NCI-H748 treated with DMSO at 0.1 percent for 48 hours (cell line): ENCODE measurements at places on chromosomes 2 and 18.

GRCh38 chr2:228103379-228103778 lies 78.1 kb downstream of the SPHKAP start:
- DNase-seq, result no peak

DNA sequence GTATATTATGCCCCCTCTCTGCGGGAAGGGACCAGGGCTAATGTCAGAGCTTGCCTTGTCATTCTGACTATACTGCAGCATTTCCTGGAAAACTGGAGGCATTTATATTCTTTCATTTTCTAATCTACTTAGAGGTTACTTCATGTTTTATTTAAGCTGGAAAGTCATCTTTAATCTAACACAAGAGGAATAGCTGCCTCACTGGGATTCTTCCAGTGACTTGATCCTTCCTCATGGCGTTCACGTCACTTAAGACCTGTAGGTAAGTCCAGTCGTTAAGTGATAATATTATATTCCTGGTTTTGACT lies 727.6 kb upstream of the DDX18 start:
- DNase-seq, result no peak

DNA sequence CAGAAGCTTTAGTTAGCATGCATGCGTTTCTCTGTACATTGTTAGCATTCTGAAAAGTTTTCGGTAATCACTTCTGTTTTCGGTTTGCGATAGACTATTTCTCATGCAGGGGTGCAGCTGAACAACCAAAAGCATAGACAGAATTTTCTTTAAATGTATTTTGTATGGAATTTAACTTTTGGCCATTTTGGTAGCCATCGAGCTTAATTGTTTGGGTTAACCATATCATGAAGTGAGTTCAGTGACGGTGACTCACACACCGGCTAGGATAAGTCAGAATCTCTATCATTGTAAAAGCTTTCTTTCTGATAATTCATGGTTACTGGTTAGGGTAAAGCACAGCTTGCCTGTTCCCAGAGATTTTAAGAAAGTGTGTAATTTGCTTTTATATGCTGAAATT lies 107.2 kb downstream of the CD226 start:
- DNase-seq, result no peak

- DNase-seq, result peak; percentile 7
Observed at GRCh38 chr2:148614014-148614321, 30.6 kb upstream of the EPC2 start.

- no peak for DNase-seq
Observed at GRCh38 chr18:47184419-47185050, 8.4 kb upstream of the IER3IP1 start.

DNA sequence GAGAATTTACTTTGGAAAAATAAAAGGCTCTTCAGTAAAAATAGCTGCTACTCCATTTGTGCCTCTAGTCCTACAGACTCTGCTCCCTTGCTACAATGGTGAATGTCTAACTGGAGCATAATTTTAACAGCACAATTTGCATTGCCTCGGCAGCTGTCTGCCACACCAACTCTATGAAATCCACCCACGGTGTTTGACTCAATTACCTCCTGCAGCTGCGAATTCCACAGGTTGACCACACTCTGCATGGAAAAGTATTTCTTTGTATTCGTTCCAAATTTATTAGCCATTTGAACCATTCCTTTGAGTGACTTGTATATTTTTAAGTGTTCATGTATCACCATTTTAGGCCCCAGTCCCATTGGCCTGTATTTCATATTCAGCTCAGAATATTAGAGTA lies 182.1 kb upstream of the CCDC68 start:
- DNase-seq, result no peak

GRCh38 chr2:128783896-128784295 lies 465.2 kb upstream of the HS6ST1 start:
- no peak for DNase-seq

GRCh38 chr2:144834363-144834762 lies 314.4 kb upstream of the ZEB2 start:
- DNase-seq, result no peak

DNA sequence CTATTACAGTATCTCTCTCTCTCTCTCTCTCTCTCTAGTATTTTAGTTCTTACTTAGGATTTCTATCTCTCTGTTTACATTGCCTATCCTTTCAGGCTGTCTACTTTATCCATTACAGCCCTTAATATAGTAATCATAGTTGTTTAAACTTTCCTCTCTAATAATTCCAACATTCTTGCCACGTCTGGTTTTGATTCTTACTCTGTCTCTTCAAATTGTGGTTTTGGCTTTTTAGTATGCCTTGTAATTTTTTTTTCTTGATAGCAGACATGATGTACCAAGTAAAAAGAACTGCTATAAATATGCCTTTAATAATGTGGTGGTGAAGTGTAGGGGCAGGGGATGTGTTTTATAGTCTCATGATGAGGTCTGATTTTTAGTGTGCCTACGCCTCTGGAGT lies 1809.5 kb upstream of the CELF4 start:
- no peak for DNase-seq

DNA sequence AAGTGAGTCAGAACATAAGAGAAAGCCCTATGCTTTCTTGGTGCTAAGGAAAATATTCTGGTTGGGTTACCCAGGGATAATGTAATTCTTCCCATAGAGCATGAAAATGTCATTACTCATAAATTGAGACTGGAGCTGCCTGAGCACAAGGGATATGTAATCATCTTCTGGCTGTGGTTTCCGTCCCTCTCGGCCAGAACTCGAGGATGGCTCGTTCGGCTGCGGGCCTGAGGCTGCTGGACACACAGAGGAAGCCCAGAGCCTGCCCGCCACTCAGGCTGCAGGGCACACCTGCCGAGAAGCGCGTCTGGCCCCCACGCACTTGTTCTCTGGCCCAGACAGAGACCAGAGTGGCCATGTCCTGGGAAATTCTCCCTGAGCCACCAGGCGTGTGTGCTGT lies 104.9 kb downstream of the ASAP2 start:
- DNase-seq, result no peak

DNA sequence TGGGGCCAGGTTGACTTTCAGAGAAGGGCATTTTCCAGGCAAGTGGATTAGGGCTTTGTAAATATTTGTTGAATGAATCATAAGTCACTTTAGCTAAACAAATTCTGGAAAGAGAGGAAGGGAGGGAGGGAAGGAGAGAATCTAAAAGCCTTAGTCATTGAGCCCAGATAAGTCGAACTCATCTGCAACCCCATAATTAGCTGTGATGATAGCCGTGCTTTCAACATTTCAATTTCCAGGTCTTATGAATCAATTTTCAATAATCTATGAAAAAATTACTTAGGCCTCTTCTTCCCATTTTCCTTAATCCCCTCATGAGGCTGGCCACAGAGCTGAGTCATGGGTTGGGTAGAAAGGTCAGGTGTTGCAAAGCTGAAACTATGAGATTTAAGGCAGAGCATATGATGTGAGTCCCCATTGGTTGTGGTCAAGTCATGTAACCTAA lies 111.9 kb upstream of the MAPRE2 start:
- peak; percentile 55 for DNase-seq

DNA sequence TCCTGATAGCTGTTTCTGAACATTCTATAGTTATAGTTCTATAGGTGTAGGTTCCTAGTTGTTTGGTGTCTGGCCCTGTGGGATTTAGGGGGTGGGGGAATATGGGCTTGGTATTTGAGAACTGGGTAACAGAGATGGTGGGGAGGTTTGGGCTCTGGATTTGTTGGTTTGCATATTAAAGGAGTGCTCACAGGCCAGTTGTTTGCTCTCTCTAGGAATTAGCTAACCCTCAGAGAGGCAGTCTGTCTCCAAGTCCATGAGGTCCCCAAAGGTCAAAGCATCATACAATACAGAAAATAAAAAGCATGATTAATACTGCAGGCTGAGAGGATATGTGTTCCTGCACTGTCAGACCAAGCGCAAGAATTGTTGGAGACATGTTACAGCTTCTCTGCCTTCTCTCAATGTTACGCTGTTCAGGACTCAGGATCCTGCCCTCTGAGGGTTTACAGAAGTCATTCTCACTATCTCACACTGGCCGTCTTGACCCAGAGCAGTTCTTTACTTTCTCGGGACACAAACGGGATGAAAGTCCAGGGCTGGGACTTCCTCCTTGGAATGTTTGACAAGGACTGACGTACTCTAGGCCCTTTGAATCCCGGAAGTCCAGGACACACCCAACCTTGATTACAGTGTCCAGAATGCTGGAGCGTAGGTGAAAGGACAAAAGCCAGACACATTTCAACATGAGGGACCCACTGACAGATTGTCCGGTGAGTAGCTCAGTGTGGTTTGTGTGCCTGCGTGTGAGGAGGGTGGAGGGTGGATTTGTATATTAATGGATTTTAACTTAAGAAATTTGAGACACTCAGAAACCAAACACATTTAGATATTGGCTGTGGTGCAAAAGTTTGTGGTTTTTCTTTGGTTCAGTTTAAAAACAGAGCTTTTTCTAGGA lies at the start of gene NOSTRIN:
Gene NOSTRIN (plus strand): TSS at position 677 of the 898 bp plus-strand sequence. CDS start 10 bp downstream, at position 687.
- DNase-seq, result no peak

DNA sequence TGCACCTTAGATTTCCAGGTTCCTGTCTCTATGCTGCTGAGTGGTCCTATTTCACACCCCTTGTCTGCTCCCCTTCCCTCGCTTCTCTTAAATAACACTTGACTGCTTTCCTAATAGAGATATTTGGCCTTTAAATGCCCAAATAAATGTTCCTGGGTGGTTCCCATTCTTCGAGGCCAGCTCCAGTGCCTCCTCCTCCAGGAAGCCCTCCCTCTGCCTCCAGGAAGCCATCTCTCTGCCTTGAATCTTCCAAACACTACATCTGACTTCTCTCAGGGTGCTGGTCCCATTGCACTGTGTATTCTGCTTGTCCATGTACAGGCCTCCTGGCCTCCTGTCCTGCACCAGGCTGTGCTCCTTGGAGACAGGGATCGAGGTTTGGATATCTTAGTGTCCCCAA lies 14.2 kb downstream of the EHD3 start:
- no peak for DNase-seq

- no peak for DNase-seq
Observed at GRCh38 chr2:1644427-1644826, 99.9 kb downstream of the PXDN start.

DNA sequence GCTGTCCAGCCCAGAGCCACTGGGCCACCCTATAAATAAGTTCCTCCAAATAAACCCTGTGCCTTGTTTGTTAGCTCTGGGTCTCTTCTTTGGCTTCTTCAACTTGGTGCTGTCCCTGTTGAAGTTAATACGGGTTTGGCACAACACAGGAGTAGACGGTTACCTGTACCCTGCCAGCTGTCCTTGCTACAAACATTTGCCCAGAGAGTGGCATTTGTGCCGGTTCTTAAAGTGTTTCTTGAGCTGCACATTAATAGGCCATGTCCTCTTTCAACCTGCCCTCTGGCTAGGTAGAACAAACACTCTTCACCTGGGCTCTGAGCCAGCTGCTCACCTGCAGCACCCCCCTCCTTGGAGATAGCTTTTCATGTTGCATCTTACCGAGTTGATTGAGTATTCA lies 139.2 kb downstream of the NEDD4L start:
- no peak for DNase-seq

- DNase-seq, result no peak
Observed at GRCh38 chr2:17519486-17519885, 1.2 kb upstream of the RAD51AP2 start.

DNA sequence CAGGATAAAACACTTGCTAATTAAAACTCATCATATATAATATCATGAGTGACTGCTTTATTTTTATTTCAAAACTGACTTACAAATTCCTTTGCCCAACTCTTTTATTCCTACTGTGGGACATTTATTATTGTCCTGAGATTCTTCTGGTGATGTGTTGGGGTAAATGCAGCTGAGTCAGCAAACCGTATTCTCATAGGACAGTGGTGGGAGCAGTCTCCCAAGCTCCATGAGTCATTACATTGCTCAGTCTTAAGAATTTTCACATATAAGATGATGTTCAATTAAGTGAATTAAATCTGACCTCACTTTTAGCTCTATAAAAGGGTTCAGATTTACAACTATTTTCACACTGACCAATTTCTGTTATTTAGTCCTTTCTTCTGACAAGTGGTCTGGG lies 1530.7 kb downstream of the LRP1B start:
- no peak for DNase-seq

GRCh38 chr2:64857581-64858471 lies 131.4 kb upstream of the SLC1A4 start:
- DNase-seq, result no peak

GRCh38 chr2:186559848-186560247 lies 30.0 kb upstream of the ITGAV start:
- DNase-seq, result no peak

DNA sequence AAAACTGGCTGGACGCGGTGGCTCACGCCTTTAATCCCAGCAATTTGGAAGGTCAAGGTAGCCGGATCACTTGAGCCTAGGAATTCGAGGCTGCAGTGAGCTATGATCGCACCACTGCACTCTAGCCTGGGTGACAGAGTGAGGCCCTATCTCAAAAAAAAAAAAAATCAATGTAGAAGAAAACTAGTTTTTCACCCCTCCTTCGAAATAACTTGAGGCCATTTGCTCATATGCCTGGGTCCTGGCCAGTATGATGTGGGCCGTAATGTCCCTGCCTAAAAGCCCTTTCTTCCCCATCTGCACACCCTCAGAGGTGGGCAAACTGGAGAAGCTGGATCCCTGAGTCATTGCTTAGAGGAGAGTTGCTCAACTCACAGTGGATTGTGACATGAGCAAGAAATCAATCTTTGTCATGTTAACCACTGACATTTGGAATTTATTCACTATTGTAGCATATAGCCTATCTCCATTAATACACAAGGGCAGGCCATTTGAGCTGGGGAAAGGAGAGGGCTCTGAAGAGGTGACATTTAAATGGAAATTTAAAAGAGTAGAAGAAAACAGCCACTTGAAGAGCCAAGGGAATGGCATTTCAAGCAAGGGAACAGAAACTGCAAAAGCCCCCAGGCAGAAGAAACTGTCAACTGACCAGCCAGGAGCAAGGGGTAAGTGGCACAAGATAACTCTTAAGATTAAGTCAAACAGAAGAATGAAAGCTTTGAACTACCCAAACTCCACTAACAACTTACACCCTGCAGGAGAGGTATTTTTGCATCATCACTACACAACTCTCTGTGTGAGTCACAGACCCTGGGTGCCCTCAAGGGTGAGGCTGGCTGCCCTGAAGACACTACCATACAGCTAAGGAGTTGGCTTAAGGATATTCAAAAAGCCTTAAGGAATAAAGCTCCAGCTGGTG lies 7.6 kb upstream of the METTL21A start:
- DNase-seq, result no peak

GRCh38 chr2:69026026-69026425 lies 13.0 kb downstream of the ANTXR1 start:
- DNase-seq, result peak; percentile 32

DNA sequence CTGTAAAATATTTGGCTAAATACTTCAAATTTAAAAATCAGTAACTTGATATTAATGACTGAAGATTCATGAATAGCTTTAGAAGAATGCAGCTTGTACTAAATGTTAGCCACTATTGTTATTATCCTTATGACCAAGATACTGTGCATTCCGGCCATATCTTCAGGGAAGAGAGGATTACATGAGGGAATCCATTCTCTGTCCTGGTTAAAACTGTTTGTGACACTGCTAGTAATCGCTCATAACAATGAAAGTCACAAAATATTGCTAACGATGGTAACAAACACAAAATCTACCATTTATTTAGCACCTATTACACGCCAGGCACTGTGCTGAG lies 217.7 kb downstream of the PRKCE start:
- no peak for DNase-seq

GRCh38 chr18:26429535-26430226 lies 118.7 kb downstream of the KCTD1 start:
- no peak for DNase-seq
